ENCODE measurements at places on chromosomes 16 and 17. TPM values are rescaled to one million over a fixed set of nuclear protein-coding genes. Genes with fewer than 3 reads are reported as not detected.

Gene LGALS9
- total RNA-seq, result 1.1 TPM

Gene CACNA1H
- not detected for total RNA-seq

Gene DHRS7C
- not detected for total RNA-seq

Gene USP7
- total RNA-seq, result 75.9 TPM

Gene FNDC8
- not detected for total RNA-seq

DNA sequence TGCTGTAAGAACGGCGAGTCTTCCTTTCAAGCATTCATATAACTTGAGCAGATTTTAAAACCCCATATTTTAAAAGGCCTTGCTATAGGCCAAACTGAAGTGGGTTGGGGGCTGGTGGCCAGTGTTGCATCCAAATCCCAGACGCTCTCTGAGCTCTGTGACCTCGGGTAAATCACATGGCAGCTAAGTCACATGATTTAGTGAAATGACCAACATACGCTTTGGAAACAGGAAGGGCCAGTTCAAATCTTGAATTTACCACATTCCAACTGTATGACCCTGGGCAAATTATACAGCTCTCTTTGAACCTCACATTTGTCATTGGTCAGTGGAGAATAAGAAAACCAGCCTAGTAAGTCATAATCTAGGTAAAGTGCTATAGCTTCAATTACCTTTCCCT, 519.3 kb downstream of the HAPSTR1 start:
- no peak for DNase-seq

- no peak for DNase-seq
Observed at GRCh38 chr16:74296104-74296431, 546 bp upstream of the PSMD7 start.

DNA sequence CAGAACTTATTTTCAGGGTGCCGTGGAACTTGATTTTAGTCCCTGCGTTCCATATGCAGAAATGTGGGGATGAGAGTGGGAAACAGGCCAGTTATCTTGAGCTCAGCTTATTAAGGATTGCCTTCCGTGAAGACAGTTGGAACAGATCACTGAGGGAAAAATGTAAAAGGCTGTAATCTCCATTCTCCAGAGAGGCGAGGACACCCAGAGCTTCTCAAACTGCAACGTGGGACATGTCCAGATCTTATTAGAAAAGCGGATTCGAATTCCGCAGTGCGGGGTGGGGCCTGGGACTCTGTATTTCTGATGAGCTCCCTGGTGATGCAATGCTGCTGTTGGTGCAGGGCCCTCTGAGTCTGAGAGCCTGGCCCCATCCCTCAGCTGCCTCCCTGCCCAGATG, 185.6 kb upstream of the CIBAR2 start:
- DNase-seq, result no peak

- no peak for DNase-seq
Observed at GRCh38 chr17:42608305-42609181, 631 bp downstream of the RETREG3 start.

GRCh38 chr17:77690271-77691161, 268.0 kb upstream of the TNRC6C start:
- no peak for DNase-seq

GRCh38 chr17:42512733-42513251, 23.2 kb upstream of the NAGLU start:
- DNase-seq, result no peak

- no peak for DNase-seq
Observed at GRCh38 chr17:59771093-59771492, 63.6 kb downstream of the VMP1 start.

GRCh38 chr17:40017422-40018080, 2.3 kb downstream of the CSF3 start:
- no peak for DNase-seq

- peak; percentile 44 for DNase-seq
Observed at GRCh38 chr17:7393613-7394451, 493 bp downstream of the PLSCR3 start.

DNA sequence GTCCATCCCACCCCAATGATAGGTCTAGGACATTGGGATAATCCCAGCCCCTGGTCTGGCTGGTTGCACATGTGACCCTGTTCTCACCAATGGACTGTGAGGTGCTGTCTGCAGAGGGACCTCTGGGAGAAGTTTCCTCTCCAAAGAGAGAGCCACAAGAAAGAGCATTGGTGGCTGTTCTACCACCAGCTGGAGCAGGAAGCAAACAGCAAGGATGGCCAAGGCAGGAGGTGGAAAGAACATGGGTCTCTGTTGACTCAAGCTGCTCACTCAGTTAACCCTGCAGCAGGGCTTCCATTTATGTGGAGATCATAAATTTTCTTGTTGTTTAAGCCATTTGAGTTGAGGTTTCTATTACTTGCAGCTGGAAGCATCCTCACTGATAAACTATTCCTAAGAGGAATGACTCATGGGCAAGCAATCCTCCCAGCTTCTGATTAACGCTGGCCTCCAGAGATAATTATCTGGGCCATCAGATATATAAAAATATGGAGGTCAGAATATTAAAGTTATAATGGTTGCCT, 52.6 kb downstream of the CYB5B start:
- peak; percentile 86 for DNase-seq

DNA sequence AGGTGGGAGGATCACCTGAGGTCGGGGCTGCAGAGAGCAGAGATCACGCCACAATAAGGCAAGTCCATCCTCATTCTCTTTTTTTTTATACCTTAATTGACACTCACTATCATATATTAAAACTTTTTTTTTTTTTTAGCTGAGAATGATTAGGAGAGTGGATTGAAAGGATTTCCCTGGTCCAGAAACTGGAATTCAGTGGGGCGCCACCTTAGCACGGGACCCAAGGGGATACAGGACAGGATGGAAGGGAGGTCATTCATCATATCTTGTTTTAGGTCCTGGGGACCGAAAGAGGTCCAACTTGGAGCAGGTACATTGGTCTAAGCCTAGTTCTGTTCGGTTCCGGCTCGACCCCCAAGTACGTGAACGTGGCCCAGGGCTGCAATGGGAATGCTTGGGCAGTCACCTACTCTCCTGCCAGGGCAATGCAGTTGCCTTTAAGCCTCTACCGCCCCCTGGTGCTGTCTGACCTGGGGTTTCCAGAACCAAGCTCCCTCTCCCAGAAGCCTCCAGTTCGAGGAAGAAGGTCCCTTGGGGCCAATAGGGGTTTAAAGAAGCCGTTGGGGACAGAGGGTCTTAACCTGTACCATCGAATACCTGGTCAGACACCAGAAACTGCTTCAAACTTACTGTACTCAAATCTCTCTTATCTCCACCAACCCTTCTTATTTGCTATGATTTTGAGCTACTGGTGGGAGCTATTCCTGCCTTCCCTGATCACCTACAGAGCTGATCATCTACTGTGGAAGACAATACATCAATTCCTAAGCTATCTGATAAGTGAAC, 19.9 kb upstream of the GPATCH8 start:
- DNase-seq, result no peak

GRCh38 chr17:28908640-28909167, 5.8 kb upstream of the DHRS13 start:
- DNase-seq, result no peak

- no peak for DNase-seq
Observed at GRCh38 chr17:82050761-82051641, 610 bp downstream of the RFNG start.

DNA sequence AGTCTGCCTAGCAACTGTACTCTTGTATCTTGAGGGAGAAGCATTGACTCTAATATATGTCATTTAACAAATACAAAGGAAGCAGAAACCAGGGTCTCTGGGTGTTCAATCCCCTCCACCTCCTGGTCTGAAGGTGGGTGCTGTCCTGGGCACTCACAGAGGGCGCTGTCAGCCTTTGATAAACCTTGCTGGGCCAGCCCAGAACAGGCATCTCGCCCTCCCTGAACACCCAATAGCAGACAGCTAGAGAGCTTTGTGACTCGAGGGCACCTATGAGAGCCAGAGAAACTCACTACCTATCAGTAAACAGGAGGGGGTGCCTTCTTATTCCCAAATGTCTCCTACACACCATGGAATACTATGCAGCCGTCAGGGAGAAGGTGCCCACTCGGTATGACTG, 6.4 kb upstream of the PIPOX start:
- DNase-seq, result no peak

- no peak for DNase-seq
Observed at GRCh38 chr17:13024526-13025257, 6.9 kb upstream of the ELAC2 start.

Data from foreskin keratinocyte (primary cell).